ENCODE measurements at places on chromosomes 2 and 18. TPM values are rescaled to one million over a fixed set of nuclear protein-coding genes. Genes with fewer than 3 reads are reported as not detected.

DNA sequence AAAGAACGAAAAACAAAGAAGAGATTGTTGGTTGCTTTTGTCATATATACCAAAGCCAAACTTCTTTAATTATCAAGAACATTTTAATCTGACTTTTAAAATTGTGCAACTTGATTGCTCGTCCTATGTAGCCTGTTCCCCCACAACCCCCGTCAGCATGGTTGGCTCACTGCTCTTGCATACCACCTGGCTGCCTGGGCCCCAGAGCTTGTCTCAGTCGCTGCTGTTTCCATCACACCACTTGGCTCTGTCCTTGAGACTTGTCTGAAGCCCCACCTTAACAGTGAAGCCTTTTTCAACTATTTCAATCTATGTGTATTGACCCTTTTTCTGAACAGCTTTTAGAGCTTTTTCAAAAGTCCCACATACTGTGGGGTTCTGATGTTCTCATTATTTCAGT lies 270.8 kb downstream of the ZNF407 start:
- no peak for DNase-seq

DNA sequence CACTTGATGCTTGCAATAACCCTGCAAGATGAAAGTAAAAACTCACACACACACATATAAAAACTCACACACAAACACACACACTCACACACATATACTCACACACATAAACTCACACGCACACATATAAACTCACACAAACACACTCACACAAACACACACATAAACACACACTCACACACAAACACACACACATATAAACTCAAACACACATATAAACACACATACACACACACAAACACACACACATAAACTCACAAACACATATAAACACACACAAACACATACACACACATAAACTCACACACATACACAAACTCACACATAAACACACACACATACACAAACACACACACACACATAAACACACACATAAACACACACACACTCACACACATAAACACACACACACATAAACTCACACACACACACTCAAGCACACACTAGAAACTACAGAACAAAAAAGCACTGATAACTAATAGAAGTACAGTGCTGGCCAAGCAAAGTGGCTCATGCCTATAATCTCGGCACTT lies 117.7 kb upstream of the TEKT4 start:
- DNase-seq, result no peak

- DNase-seq, result no peak
Observed at GRCh38 chr18:29164993-29165599, 988.2 kb upstream of the CDH2 start.

GRCh38 chr2:5562426-5562825 lies 129.8 kb upstream of the SOX11 start:
- DNase-seq, result no peak

DNA sequence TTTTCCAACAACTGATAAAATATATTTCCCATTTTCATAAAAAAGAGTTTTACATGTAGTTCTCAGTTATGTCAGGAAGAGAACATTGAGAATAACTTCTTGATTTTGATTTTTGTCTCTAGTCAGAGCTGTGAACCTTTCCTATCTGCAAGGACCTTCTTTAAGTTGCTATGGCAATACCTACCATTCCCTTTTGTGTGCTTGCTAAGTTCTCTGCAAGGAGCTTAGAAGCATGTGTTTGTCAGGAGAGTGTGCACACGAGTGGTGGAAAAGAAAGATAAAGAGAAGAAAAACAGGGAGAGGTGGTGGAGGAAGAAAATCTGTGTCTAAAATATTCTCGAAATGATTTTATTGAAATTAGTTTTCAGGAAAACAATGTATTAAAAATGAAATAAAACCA lies 140.3 kb upstream of the SLC8A1 start:
- no peak for DNase-seq

GRCh38 chr2:99660616-99661406 lies 171.0 kb upstream of the REV1 start:
- no peak for DNase-seq

DNA sequence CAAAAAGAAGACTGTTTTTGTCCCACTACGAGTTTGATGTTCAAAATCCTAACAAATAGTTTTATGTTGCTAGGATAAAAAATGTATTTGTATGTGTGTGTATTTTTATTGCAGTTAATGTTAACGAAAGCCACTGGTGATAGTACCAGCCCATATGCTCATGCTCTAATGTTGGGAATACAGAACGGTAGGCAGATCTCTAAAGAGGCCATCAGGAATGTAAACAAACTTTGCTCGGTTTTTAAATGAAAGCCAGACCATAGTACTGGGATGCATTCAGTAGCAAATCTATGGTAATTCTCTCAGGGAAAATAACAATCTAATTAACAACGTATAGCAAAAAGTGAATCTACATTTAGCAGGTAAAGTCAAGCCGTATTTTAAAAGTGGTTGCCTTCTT lies 208.1 kb downstream of the NEDD4L start:
- DNase-seq, result no peak

DNA sequence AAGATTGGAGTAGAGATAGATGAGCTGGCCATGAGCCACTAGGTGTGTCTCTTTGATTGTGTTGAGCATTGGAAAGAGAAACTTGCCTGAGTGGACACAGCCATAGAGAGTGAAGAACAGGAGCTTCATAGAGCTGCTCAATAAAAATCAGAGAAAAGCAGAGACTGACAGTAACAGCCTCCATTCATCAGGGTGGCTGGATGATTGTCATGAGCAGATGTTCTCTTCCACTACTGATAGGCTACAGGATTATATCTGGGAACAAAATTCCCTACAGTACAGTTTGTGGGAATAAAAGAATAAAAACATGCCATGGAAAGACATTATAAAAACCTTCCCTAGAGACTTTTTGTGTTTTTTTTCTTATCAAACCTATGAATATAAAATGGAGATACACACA lies 404.8 kb upstream of the ACVR2A start:
- no peak for DNase-seq

GRCh38 chr18:35580701-35581539 lies 620 bp upstream of the GALNT1 start:
- DNase-seq, result peak; percentile 51

DNA sequence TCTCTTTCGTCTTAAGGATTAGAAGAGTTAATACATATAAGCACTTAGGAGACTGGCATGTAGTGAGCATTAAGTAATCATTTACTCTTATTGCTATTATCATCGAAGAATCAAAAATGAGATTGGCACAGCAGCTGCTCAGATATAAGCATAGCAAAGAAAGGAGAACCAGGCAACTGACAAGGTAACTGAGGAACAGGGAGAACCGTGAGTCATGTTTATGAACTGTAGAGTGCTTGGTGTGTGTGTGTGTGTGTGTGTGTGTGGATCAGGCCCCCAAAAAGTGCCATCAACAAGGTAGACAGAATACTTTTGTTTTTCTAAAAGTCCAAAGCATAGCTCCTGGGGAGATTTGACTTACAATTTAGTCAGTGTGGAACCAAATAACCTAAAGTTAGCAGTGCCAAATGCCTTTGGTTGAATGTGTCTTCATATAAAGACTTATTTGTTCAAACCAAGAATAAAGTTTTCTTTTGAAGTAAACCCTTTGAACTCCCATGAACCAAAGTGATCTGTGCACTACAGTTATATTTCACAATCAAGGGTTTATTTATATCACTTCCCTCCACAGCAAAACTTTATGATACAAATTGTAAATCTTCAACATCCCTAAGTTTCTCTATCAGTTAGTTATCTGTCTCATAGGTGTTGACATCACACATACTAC lies 660.6 kb downstream of the NYAP2 start:
- DNase-seq, result no peak

DNA sequence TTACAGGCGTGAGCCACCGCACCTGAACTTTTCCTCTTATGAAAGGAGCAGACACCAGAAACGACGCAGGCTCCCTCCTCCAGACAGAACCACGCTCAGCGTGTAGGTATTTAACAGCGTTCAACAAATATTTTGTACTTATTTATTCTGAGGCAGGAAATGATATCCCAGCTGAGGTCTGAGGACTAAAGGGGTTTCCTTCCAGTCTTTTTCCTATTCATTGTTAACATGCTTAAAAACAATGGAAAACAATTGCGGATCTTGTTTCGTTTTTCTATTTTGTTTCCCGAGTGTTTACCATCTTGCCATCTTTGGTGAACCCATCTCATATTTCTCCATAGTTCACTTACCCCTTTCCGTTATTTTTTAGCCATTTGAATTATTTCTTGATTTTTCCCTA lies 43.7 kb upstream of the FOSL2 start:
- no peak for DNase-seq

- DNase-seq, result no peak
Observed at GRCh38 chr2:126467367-126468054, 188.4 kb upstream of the GYPC start.

GRCh38 chr2:156017341-156017885 lies 315.1 kb downstream of the NR4A2 start:
- no peak for DNase-seq

The GPR39 gene
- total RNA-seq, result 4.0 TPM

Data from progenitor cell of endocrine pancreas (in vitro differentiated cells).